ENCODE measurements at places on chromosomes 6 and 20.

- DNase-seq: no peak
Observed at GRCh38 chr6:46465294-46466165, 25.7 kb downstream of the RCAN2 start.

DNA sequence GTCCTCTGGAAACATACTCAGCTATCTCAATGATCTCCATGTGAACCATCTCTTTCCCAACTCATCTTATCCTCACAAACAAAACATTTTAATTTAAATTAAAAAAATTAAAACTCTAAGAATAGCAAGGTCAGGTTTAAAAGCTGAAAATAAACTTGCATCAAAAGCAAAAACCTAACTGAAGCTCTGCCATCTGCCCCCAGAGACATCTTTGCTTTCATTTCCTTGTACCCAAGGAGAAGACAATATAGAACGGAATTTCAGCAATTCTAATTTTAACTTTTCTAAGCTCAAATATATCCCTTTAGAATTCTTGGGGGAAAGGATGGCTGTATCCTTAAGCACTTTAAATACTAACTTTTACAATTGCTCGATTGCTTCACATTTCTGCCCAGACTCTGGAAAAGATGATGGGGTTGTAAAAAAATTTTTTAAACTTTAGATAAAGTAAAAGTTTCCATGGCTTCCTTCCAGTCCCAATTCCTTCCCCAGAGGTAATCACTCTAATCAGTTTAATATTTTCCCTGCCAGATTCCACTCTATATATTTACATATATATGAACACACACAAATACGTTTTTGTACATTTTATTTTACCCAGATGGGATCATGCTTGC, 69.2 kb upstream of the SMIM29 start:
- no peak for DNase-seq

- DNase-seq: no peak
Observed at GRCh38 chr20:37913567-37914366, 10.8 kb downstream of the VSTM2L start.

DNA sequence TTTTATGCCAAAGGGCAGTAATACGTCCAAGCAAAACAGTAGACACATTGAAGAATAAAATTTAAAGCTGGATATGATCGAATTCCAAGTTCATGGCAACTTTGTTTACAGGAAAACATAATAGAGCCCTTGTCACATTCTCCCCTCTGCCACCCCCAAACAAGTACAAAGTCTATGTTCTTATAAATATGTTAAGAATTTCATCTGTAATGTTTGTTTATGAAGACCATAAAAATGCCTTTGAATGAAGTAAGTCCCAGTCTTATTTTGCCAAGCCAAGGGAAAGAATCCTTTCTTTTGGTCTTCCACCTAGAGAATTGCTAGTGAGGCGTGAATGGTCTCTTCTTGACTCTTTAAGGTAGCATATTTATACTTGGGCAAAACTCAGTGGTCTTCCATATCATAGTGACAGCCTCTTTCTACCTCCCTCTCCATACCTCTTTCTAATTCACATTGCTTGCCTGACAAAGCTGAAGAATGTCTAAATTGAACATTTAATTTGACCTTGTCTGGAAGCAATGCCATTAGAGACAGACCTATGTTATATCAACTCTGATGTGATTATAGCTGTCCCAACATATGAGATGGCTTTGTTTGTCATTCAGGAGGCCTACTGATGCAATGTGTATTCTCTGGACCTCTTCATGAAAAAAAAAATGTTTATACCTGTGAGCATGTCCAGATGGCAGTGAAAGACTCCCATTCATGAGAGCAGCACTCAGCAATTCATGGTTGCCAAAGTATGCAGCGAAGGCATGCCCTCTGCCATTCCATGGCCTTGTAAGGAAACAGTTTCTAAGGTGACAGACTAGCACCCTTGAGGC, 70.6 kb upstream of the CCN2 start:
- no peak for DNase-seq

DNA sequence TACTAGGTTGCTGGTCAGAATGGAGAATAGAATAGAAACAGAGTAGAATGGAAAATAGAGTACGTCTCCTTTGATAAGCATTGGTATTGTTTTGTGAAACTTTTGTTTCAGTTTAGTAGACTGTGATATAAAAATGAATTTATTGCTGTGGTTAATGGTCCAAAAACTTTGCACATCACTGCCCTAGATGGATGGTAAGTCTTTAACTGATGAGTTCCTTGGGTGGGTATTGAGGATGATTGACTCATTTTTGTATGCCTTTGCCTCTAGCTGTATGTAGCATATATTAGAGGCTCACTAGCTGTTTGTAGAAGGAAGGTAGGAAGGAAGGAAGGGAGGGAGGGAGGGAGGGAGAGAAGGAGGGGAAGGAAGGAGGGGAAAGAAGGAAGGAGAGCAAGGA, 48.3 kb downstream of the ZDHHC14 start:
- DNase-seq: no peak

- DNase-seq: no peak
Observed at GRCh38 chr20:47365023-47365764, 8.7 kb upstream of the ZMYND8 start.

- DNase-seq: no peak
Observed at GRCh38 chr6:35719830-35720733, 16.8 kb upstream of the ARMC12 start.
